ENCODE measurements at places on chromosomes 3 and 15.

DNA sequence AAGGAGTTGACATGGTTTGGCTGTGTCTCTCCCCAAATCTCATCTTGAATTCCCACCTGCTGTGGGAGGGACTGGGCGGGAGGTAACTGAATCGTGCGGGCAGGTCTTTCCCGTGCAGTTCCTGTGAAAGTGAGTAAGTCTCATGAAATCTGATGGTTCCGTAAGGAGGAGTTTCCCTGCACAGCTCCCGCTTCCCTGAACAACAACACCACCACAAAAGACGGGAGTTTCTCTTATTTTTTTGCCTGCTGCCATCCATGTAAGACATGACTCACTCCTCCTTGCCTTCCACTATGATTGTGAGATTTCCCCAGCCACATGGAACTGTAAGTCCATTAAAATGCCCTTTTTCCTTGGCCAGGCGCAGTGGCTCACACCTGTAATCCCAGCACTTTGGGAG lies 22.7 kb downstream of the XXYLT1 start:
- DNase-seq = no peak

DNA sequence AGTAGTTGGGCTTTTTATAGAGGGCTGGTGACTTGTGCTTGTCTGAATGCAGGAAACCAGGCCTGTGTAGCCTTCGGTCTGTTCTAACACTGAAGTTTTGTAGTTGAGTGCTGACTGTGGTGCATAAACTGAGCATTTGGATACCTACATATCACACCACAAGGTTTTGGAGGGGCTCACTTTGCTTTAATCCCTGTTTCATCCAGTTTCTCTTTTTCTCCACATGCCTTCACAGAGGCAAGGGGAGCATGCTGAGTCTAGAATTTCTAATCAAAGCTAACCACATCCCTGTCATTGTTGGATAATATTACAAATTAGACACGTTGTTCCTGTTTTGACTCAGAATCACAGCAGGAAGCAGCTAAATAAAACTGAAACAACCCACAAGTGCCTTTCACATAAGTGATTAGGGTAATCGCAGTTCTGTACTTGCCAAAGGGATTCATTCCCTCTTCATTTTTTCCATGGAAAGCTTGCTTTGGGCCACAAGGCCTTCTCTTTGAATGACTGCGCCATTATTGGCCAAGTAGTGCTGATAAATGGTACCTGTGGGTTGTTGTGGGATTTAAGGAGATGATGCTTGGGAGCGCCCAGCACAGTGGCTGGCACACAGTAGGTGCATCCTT lies 48.9 kb downstream of the TGFBR2 start:
- DNase-seq = no peak

GRCh38 chr3:25785826-25786225 lies 2.6 kb upstream of the NGLY1 start:
- no peak for DNase-seq

DNA sequence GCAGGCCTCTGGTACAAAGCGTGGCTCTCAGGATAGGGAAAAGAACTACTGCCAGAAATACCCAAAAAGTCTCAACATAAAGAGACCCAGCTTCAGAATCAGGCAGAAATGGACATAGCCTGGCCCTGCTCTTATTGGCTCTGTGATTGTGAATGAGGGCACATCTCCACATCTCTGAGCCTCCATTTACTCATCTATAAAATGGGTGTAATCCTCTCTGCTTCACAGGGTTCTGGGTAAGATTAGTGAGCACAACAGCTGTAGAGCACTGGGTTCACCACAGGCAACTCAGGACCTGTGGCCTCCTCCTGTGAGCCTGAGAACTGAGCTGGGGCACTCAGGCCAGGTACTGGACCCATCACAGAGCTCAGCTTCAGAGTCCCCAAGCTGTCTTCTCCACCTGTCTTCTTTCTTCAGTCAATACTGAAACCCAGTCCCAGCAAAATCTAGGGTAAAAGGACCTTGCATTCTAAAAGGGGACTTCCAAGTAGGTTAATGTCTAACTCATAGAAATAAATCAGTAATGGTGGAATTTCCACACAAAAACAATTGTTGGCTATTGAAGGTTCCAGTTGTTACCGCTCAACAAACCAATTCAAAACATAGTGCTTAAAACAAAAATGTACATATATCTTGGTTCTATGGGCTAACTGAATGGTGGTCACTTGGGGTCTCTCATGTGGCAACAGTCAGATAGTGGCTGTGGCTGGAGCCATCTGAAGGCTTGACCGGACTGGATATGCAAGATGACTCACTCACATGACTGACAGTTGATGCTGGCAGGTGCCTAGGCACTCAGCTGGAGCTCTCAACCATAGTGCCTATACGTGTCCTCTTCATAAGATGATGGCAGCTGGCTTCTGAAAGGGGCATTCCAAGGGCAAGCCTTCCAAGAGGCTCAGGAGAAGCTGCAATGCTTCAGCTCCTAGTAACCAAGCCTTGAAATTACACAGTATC lies 47.3 kb downstream of the TRIM42 start:
- no peak for DNase-seq

GRCh38 chr3:39132096-39133092 lies 21.0 kb downstream of the CSRNP1 start:
- no peak for DNase-seq

DNA sequence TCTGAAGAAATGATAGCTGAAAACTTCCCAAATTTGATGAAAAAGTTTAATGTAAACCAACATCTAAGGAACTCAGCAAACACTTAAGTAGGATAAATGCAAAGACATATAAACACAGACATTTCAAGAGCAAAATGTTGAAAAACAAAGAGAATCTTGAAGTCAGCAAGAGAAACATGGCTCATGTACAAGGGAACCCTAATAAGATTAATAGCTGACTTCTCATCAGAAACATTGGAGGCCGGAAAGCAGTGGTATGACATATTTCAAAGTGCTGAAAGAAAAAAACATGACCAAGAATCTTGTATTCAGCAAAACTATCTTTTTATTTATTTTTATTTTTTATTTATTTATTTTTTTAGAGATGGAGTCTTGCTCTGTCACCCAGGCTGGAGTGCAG lies 10.6 kb upstream of the PRKCI start:
- no peak for DNase-seq

DNA sequence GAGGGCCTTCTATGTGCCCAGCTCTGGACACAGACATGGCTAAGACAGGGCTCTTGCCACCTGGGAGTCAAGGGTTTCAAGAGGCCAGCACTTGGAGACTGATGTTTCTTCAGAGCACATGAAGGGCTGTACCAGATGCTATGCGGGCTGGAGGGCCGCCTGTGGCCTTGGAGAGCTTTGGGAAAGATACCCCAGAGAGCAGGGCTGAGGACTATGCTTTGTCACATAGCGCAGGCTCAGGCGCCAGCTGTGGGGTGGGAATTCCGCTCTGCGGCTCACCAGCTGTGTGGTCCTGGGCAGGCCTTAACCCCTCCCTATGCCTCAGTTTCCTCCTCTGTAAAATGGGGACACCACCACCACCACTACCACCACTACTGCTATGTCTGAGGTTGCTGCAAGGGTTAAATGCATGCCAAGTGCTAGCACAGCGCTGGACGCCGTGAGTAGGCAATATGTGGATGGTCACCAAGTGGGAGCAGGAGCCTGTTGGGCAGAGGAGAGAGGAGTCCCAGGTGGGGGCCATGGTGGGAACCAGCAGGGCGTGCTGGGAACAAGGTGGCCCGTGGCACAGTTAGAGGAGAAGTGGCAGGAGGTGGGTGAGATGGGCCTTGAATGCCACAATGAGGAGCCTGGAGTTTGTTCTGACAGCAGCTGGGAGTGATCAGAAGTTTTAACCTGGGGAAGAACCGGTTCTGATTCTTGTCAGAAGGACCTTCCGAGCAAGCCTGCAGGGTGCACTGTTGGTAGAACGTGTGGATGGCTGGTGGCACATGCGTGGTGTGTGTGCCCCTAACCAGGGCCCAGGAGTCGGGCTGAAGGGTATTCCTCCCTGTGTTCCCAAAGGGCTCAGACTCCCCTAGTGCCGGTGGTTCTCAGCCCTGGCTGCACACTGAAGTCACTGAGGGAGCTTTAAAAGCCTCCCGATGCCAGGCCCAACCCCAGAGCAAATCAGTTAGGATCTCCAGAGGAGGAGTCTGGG lies 41.7 kb downstream of the FEM1B start:
- DNase-seq = no peak

DNA sequence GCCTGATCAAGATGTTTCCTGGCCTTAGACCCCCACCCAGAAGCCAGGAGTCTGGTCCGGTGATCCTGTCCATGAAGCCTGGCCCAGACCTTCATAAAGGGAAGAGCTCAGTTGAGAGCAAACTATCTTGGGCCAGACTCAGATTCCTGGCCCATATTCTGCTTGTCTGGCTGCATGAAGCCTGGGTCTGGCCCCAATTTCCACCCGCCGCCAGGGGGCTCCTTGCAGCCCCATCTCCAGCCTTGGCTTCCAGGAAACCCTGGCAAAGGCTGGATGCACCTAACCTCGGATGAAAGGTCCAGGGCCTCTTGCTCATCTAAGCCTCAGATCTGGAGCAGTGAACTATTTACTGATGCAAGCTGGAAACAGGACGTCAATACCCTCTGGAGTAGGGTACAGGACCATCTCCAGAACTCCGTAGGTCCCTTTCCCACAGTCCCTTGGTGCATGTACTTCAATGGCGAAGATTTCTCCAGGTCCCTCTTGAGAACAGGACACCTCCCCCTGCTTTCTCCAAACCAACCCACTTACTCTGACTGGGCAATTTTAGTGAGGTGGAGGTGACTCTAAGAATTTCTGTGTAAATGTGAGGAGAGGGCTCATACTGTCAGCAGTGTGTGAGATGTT lies 5.6 kb downstream of the FOXL2 start:
- DNase-seq = no peak

- no peak for DNase-seq
Measured at GRCh38 chr3:136270179-136270578, 20.0 kb downstream of the PCCB start.

- no peak for DNase-seq
Measured at GRCh38 chr15:99155961-99156443, 51.1 kb downstream of the SYNM start.

GRCh38 chr3:188594139-188594538 lies 440.2 kb downstream of the LPP start:
- no peak for DNase-seq

DNA sequence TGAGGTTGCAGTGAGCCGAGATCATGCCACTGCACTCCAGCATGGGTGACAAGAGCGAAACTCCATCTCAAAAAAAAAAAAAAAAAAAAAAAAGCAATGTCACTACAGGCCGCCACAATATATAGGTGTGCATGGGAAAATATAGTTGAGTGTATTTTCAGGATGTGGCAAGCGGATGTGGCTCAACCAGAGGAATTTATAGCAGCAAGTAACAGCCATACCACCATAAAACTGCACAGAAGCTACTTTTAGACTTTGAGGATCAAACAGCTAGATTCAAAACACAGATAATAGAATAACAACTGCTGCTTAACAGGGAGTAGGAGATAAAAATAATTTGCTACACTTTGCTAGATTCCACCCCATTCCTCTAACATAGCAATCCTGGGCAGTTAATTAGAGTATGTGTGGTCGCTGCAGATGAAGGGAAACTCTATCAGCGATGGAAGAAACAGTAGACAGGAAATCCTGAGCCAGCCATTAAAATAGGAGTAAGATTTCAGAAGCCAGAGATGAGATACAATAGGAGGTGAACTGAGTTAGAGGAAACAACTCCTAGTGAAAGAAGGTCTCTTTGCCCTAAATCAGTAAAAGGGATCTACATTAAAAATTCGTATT lies 318.7 kb upstream of the STT3B start:
- DNase-seq = no peak

GRCh38 chr15:95712785-95713184 lies 617.7 kb upstream of the NR2F2 start:
- DNase-seq = no peak

DNA sequence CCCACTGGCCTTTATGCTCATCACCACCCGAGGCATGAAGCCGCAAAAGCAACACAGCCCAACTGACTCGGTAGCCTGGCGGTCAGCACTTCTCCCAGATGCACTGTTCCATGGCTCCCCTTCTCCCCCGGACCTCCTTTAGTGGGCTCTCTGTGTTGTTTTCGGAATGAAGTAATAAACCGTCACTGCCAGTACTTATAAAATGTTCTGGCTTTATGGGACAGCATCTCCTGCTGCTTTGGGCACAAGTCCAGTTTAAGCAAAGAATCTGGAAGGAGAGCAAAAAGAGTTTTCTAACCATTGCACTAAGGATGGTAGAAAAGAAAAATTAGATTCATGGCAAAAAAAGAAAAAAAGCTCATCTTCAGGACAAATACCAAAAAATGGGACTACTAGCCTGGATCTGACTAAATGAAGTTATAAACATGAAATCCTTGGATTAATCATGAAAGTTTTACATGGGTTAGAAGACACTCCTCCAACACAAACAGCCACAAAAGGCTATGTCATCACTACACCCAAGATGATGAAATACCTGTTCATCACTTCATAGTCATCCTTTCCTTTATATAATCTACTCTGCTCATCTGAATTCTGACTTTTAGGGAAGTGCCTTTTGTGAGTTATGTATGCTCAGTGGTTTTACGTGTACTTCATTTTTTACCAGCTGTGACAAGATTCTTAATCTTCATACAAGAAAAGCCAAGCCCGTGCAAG lies 89.5 kb upstream of the UBE2E2 start:
- no peak for DNase-seq

GRCh38 chr3:15602146-15602536 lies 596 bp downstream of the BTD start:
- no peak for DNase-seq

GRCh38 chr3:181901626-181902025 lies 189.9 kb downstream of the SOX2 start:
- no peak for DNase-seq

DNA sequence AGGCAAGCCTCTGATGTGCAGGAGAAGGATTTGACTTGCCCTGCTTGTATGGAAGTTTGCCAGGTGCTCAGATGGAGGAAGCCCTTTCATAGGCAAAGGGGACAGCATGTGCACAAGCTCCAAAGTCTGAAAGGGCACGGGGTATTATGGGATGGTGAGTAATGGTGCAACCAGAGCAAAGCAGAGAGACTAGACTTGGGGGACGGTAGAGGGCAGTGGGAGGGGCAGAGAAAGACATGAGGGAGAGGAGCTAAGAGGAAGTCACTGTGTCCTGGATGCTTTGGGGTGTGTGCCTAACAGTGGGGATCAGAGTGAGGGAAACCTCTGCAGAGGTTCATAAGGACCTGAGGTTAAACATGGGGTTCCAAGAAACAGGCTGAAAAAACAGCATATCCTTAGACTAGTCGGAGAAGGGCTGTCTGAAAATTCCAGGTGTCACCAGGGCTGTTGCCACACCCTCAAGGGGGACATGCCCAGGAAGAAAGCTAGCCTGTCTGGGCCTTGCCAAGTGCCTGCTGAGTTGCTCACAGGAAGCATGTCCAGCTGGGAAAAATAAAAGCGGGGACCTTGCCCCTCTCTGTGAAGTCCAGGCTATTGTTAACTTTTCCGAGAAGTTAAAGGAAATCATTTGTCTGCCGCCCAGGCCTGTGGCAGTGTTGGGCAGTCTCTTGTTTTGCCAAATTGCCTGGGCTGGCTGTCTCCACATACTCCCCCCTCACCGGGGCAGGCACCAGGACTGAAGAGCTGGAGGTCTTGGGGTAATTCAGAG lies 47.1 kb downstream of the HRH1 start:
- no peak for DNase-seq
